ENCODE measurements at places on chromosomes 12 and 14. TPM values are rescaled to one million over a fixed set of nuclear protein-coding genes. Genes with fewer than 3 reads are reported as not detected.

DNA sequence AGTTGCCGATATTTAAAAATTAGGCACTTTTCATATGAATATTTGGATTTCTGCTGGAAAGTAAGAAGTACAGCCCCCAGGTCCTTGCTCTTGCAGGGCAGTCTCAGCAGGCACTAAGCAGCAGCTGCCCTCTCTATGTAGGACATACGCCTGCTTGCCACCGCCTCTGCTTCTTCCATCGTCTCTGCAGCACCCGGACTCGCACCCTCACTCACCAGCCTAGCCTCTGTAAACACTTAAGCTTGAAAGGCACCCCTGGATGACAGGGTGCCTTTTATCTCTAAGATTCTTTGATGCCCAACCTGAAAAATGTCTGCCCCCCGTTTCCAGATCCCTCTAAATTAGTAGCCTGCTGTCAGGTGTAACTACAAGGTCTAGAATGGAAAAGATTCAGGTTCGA lies 19.0 kb downstream of the OTUB2 start:
- DNase-seq = no peak

DNA sequence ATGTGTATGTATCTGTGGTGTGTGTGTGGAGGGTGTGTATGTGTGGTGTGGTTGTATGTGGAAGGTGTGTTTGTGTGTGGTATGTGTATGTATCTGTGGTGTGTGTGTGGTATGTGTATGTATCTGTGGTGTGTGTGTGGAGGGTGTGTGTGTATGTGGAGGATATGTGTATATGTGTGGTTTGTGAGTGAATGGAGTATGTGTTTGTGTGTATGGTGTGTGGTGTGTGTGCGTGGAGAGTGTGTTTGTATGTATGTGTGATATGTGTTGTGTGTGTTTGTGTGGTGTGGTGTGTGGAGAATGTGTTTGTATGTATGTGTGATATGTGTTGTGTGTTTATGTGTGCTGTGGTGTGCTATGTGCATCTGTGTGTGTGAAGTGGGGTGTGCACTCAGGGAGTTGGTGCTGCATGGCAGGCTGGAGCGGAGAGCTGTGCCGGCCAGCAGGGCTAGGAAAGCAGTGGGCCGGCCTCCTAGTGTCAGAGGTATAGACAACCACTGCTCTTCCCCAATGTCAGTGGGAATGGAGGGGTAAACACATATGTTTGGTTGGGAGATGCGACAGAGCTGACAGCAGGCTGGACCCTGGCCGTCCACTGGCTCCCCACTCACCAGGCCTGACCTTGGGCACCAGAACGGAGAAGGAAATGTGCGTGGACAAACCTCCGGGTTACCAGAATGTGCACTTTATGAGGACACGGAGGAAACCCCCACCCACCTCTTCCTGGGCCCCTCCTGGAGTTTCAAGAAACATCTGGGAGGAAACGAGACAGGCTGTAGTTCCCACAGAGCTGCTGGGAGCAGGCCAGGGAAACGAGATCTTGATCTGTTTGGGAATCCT lies 60.7 kb downstream of the CLMN start:
- DNase-seq = no peak

DNA sequence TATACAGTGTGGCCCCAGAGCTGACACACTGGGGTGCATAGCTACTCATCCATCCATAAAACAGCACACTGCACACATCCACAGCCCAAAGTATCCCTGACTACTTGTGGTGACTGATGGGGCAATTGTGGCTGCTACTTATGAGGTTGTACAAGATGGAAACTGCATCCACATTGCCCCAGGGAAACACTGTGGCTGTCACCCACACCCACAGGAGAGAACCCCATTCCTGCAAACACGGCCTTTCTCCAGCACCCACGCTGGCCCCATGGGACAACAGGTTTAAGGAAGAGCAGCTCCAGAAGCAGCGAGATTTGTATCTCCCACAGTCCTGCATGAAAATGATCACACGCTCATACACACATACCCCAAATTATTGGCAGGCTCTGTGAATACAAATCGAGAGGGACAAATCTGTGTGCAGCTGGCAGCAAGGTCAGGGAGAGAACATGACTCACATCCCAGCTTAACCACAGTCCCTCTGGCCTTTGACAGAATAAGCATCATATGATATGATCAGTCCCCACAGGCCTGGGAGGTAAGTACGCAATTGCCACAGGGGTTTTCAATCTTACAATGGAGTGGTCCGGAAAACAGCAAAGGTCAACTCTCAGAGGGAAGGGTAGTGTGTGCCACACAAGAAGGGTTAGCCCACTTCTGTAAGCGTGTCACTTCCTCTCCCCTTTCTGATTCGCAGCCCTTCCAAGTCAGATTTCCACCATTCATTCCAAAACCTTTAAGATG lies 61.9 kb downstream of the ESR2 start:
- peak; percentile 71 for DNase-seq

Gene RDH11
- 37.7 TPM for total RNA-seq

- DNase-seq = no peak
Observed at GRCh38 chr12:22860926-22861325, 236.0 kb downstream of the ETNK1 start.

DNA sequence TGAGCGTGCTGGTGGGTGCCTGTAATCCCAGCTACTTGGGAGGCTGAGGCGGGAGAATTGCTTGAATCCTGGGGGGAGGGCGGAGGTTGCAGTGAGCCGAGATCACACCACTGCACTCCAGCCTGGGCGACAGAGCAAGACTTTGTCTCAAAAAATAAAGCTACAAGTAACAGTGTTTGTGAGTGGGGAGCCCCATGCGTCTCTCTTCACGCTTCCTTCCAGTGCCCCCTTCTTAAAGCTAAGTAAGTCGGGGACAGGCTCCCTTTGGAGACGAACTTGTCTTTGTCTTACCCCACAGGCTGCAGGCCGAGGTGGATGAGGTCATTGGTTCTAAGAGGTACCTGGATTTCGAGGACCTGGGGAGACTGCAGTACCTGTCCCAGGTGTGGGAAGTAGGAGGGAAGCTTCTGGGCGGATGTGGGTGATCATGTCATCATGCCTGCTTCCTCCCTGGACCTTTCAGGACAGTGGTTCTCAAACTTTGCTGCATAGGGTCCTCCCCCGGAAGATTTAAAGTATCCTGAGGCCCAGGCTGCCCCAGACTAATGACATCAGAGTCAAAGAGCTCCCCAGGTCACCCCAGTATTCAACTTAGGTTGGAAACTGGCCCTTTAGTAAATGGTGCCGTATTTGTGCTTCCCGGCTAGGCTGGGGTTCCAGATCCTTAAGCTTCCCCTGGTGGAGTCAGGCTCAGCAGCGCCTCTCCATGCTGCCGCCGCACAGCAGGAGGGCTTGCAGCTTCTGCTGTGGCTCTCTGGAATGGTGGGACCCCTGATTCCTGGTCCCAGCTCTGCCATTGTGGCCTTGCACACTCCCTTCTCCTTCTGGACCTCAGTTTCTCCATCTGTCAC lies 37.1 kb downstream of the CYP46A1 start:
- DNase-seq = no peak

- DNase-seq = no peak
Observed at GRCh38 chr12:25477217-25477616, 75.9 kb downstream of the LMNTD1 start.

- DNase-seq = no peak
Observed at GRCh38 chr14:73719791-73720190, 5.6 kb upstream of the PNMA1 start.

DNA sequence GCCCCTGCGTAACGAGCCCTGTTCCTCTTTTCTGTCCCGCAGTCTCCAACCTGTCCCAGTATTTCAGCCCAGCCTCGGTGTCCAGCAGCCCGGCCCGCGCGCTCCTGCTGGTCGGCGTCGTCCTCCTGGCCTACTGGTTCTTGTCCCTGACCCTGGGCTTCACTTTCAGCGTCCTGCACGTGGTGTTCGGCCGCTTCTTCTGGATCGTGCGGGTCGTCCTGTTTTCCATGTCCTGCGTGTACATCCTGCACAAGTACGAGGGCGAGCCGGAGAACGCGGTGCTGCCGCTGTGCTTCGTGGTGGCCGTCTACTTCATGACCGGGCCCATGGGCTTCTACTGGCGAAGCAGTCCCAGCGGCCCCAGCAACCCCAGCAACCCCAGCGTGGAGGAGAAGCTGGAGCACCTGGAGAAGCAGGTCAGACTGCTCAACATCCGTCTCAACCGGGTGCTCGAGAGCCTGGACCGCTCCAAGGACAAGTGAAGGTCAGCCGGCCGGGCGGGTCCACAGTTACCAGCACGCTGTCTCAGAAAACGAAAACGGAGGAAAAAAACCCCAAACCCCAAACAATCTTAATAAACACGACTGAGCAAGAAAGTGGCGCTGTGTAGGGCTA lies 31.6 kb downstream of the BRI3BP start:
- DNase-seq = no peak

- DNase-seq = no peak
Observed at GRCh38 chr12:6368906-6369525, 6.3 kb downstream of the SCNN1A start.

Gene AMIGO2
- total RNA-seq = 141 TPM

Gene HSPB8
- 23.5 TPM for total RNA-seq

DNA sequence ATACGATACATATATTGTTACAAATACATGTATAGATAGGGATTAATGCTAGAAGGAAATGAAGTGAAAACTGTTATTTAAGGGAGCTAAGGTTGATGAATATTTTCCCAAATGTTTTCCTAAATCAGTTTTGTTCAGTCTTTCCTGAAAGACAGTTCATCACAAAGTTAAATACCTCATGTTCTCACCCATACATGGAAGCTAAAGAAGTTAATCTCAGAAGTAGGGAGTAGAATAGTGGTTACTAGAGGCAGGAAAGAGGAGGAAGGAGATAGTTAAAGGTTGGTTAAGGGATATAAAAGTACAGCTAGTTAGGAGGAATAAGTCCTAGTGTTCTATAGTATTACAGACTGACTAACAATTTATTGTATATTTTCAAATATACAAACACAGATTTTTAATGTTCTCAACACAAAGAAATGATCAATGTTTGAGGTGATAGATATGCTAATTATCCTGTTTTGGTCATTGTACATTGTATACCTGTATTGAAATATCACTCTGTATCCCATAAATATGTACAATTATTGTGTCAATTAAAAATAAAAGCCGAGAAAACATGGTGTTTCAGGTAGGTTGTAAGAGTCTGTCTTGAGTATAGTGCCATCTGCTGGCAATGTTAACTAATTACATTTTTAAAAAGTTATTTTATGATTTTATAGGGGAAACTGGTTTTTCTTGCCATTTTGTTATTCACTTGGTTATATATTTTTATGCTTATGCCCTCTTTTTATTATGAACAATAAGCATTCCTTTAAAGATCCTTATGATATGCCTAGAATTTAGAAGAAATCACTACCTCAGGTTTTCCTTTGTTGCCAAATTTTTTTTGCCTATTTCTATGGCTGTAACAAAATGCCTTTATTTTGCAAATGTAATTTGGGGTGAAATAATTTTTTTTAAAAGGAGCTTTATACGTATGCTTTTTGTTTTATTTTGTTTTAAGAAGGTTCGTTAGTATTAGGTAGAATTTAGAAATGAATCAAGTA lies 26.9 kb downstream of the ZDHHC17 start:
- peak; percentile 18 for DNase-seq

Gene OTUB2
- total RNA-seq = 3.2 TPM

Gene PSMD9
- 191 TPM for total RNA-seq

GRCh38 chr12:91222746-91223145 lies 40.1 kb upstream of the DCN start:
- DNase-seq = no peak

- DNase-seq = peak; percentile 25
Observed at GRCh38 chr14:92729634-92730358, 18.6 kb downstream of the LGMN start.

GRCh38 chr14:75800792-75801191 lies 139.7 kb downstream of the TTLL5 start:
- DNase-seq = no peak

- DNase-seq = no peak
Observed at GRCh38 chr12:128073937-128074336, 193.0 kb upstream of the TMEM132C start.

GRCh38 chr14:86035882-86036281 lies 505.9 kb downstream of the FLRT2 start:
- DNase-seq = no peak

DNA sequence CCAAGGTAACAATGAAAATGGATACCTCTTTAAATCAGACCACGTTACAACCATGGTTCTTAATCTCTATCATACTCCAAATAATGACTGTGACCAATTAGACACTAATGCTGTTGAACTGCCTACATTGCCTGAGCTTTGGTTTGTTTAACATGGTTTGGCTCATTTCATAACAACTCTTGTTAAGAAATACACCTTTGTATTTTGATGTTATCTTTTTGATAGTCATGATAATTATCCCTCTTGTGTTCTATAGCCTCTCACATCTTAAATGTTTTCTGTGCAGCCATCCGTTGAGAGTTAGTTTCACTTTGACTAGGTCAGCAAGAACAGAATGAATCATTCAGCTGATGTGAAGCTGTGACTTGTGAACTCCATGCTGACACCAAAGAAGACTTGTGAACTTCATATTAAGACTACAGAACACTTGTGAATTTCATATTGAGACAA lies 75.5 kb upstream of the RERGL start:
- DNase-seq = peak; percentile 95

DNA sequence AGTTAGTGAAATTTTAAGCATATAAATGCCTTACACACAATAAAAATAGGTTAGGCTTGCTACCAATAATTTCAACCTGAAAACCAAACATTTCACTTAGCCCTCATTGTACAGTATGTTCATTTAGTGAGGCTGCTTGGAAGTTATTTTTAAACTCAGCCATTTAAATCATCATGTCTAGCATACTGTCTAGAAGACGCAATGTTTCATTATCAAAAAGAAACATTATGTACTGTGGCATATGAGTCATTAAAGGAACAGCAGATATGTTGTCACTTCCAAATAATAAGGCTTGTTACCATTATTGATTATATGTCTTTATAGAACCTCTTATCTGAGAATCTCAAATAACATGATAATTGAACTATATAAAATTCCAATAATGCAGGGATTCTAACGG lies 304.7 kb downstream of the RMST start:
- no peak for DNase-seq

Gene PRPF39
- total RNA-seq = 22.8 TPM

DNA sequence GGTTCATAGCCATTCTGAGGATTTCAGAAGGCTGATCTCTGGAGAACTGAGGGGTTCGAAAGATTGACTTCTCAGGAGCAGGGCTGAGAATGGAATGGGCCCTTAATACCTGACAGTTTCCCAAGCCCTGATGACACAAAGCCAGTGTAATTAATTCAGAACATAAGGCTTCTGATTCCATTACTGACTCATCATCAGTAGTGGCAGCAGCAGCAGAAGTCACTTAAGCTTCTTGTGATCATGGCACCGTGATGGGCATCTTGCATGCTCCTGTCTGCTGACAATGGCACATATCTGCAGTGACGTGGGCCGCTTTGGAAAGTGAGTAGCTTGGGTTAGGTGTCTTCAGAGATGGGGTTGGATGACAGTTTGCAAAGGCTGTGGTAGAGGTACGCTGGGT lies 38.2 kb upstream of the GSG1 start:
- DNase-seq = no peak

Gene PLEKHD1
- total RNA-seq = not detected

Gene NUDT14
- total RNA-seq = 16.6 TPM

Gene RAPGEF3
- 106 TPM for total RNA-seq

Gene CDCA4
- total RNA-seq = 36.6 TPM

- no peak for DNase-seq
Observed at GRCh38 chr12:5047729-5048128, 4.0 kb downstream of the KCNA5 start.

- DNase-seq = no peak
Observed at GRCh38 chr12:15987696-15988095, 76.6 kb downstream of the DERA start.

Gene CLEC2A
- total RNA-seq = not detected

Gene APEX1
- total RNA-seq = 171 TPM

Gene TEX52
- not detected for total RNA-seq

- DNase-seq = no peak
Observed at GRCh38 chr14:50974118-50974517, 29.8 kb upstream of the PYGL start.

Gene L3HYPDH
- total RNA-seq = 42.2 TPM

- DNase-seq = no peak
Observed at GRCh38 chr12:56995201-56995929, 11.0 kb downstream of the ZBTB39 start.

All from Caki2 (cell line).